Naive B cell (primary cell): ENCODE measurements at places on chromosomes 2 and 18. TPM values are rescaled to one million over a fixed set of nuclear protein-coding genes. Genes with fewer than 3 reads are reported as not detected.

ANKRD30B gene
- polyA plus RNA-seq = not detected

UGT1A8 gene
- polyA plus RNA-seq = not detected

ABHD1 gene
- polyA plus RNA-seq = not detected

ITGA4 gene
- 129 TPM for polyA plus RNA-seq

RETSAT gene
- polyA plus RNA-seq = 4.4 TPM

SIGLEC15 gene
- not detected for polyA plus RNA-seq

UGT1A5 gene
- not detected for polyA plus RNA-seq

BOK gene
- polyA plus RNA-seq = 0.09 TPM

SH3RF3 gene
- 0.76 TPM for polyA plus RNA-seq

ANAPC1 gene
- 26.7 TPM for polyA plus RNA-seq

NAT8 gene
- not detected for polyA plus RNA-seq

REG1B gene
- polyA plus RNA-seq = not detected

NETO1 gene
- 17.6 TPM for polyA plus RNA-seq

- no peaks in the 10 kb centered on the region for H3K27me3 ChIP-seq
- H3K36me3 ChIP-seq = peaks cover 4% of the 10 kb centered on the region
- DNase-seq = no peak
These were observed 26.5 kb downstream of the STEAP3 start for GRCh38 chr2:119249855-119250717.

GRCh38 chr18:362311-363290, 94.8 kb upstream of the THOC1 start:
- H3K4me1 ChIP-seq = peaks cover 17% of the 10 kb centered on the region
- no peaks in the 10 kb centered on the region for H3K36me3 ChIP-seq
- H3K4me3 ChIP-seq = no peak overlapping the region
- H3K27me3 ChIP-seq = peaks cover 5% of the 10 kb centered on the region
- H3K27ac ChIP-seq = peak overlapping the region; percentile 94

DNA sequence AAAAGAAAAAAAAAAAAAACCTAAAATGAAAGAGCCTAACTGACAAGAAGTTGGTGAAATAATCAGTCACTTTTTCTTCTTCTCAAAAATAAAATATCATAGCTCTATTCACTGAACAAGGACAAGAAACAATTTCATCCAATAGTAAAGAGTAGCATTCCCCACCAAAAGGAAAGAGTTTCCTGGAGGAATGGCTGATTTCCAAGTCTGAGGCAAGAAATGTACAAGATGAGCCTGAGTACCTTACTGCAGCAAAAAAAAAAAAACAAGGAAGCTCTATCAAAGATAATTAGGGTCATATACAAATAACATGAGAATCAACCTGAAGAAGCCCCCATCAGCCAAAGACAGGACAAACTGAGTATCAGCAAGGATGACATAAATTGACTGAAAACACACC, 11.5 kb downstream of the ROCK1 start:
- H3K27ac ChIP-seq = peak overlapping the region; percentile 71
- no peaks in the 10 kb centered on the region for H3K27me3 ChIP-seq
- peaks cover 86% of the 10 kb centered on the region for H3K4me1 ChIP-seq
- H3K36me3 ChIP-seq = no peaks in the 10 kb centered on the region
- DNase-seq = no peak

DNA sequence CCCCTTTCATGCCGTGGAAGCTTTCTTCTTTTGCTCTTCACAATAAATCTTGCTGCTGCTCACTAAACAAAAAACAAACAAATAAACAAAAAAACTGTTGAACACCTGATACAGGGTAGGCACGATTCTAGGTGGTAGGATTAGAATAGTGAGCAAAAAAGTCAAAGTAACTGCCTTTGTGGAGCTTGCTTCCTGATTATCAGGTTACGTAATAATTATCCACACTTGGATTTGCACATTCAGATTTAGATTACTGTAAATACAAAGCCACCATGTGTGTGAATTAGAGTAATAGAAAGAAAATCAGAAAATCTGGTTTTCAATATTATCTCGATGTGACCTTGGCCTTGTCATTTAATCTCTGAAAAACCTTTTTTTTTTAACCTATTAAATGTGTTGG, 307.1 kb downstream of the NRXN1 start:
- no peak overlapping the region for H3K27ac ChIP-seq
- H3K4me3 ChIP-seq = no peak overlapping the region
- no peaks in the 10 kb centered on the region for H3K36me3 ChIP-seq

DNA sequence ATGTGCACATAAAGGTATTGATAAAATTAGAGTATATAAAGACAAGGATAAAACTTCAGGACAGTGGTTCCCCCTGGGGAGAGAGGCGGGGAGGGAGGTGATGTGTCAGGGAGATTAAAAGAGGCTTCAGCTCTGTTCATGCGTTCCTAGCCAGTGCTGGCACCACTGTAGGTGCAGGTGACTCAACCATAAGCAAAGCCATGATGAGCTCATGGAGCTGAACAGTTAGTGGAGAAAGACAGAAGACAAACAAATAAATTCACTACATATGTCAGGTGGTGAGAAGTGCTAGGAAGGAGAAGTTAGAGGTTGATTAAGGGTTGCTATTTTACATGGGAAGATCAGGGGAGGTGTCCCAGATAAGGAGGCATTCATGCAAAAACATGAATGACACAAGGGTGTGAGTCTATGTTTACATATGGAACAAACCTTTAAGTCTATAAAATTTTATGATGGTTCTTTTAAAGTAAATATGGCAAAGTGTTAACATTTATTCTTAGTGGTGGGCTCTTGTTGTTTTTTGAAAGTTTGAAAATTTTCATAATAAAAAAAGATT, 136.0 kb downstream of the ANKRD44 start:
- H3K4me1 ChIP-seq = peaks cover 72% of the 10 kb centered on the region
- DNase-seq = no peak

DNA sequence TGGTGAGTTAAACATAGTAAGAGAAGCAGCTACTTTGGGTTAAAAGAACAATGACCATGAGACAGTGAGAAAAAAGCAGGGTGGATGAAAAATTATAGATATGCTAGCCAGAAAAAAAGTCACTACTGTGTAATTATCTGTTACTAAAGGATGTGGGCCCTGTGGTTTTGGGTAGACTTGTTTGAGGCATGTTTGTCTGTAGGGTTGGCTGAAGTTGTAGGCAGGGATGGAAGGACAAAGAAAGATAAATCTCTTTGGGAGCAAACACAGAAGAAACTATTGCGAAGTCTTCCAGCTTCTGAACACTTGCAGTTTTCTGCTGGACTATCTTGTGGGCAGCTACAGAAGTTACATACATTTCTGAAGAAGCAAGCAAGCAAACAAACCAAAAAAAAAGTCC, 28.2 kb downstream of the RND3 start:
- no peaks in the 10 kb centered on the region for H3K4me1 ChIP-seq
- no peak overlapping the region for H3K4me3 ChIP-seq
- no peak for DNase-seq
- H3K27ac ChIP-seq = no peak overlapping the region

DNA sequence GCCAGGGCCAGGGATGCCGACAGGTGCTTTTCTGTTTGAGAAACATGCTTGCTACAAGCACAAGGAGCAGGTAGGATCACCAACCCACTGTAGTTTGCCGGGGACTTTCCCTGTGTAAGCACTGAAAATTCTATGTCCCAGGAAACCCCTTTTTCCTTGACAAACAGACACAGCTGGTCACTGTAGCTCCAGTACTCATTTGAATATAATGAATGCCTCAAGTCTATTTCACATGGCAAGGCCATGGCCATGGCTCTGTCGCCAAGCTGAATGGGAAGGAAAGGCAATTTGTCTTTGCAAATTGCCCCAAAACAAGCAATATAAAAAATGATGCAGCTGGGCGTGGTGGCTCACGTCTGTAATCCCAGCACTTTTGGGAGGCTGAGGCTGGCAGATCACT, 49.6 kb upstream of the IGFBP2 start:
- no peak overlapping the region for H3K4me3 ChIP-seq
- H3K4me1 ChIP-seq = no peaks in the 10 kb centered on the region
- H3K27me3 ChIP-seq = peaks cover 53% of the 10 kb centered on the region
- no peak overlapping the region for H3K27ac ChIP-seq
- peaks cover 16% of the 10 kb centered on the region for H3K36me3 ChIP-seq
- DNase-seq = no peak

- no peak overlapping the region for H3K27ac ChIP-seq
- H3K4me3 ChIP-seq = no peak overlapping the region
- H3K36me3 ChIP-seq = peaks cover 6% of the 10 kb centered on the region
- no peaks in the 10 kb centered on the region for H3K4me1 ChIP-seq
- DNase-seq = no peak
These were observed 98.5 kb upstream of the ST8SIA3 start for GRCh38 chr18:57253903-57254302.

GRCh38 chr2:101230541-101231001, 22.1 kb upstream of the CNOT11 start:
- peaks cover 20% of the 10 kb centered on the region for H3K36me3 ChIP-seq
- H3K27me3 ChIP-seq = peaks cover 52% of the 10 kb centered on the region
- no peak overlapping the region for H3K27ac ChIP-seq
- peaks cover 8% of the 10 kb centered on the region for H3K4me1 ChIP-seq
- no peak for DNase-seq

GRCh38 chr2:16218625-16219024, 278.3 kb downstream of the MYCN start:
- no peaks in the 10 kb centered on the region for H3K27me3 ChIP-seq
- H3K4me1 ChIP-seq = no peaks in the 10 kb centered on the region
- H3K27ac ChIP-seq = no peak overlapping the region
- H3K4me3 ChIP-seq = no peak overlapping the region
- no peak for DNase-seq

GRCh38 chr18:35861367-35862118, 110.9 kb upstream of the RMP24 start:
- peaks cover 5% of the 10 kb centered on the region for H3K36me3 ChIP-seq

- H3K4me3 ChIP-seq = peak overlapping the region; percentile 99
- H3K27me3 ChIP-seq = no peaks in the 10 kb centered on the region
- peak; percentile 59 for DNase-seq
- H3K36me3 ChIP-seq = peaks cover 24% of the 10 kb centered on the region
- H3K4me1 ChIP-seq = peaks cover 71% of the 10 kb centered on the region
- peak overlapping the region; percentile 86 for H3K27ac ChIP-seq
These were observed 1.7 kb downstream of the NCK2 start for GRCh38 chr2:105746177-105747080.

- no peak overlapping the region for H3K27ac ChIP-seq
- no peaks in the 10 kb centered on the region for H3K27me3 ChIP-seq
- H3K4me3 ChIP-seq = no peak overlapping the region
- DNase-seq = no peak
- no peaks in the 10 kb centered on the region for H3K4me1 ChIP-seq
- no peaks in the 10 kb centered on the region for H3K36me3 ChIP-seq
These were observed 140.5 kb downstream of the PTH2R start for GRCh38 chr2:208546860-208547650.

DNA sequence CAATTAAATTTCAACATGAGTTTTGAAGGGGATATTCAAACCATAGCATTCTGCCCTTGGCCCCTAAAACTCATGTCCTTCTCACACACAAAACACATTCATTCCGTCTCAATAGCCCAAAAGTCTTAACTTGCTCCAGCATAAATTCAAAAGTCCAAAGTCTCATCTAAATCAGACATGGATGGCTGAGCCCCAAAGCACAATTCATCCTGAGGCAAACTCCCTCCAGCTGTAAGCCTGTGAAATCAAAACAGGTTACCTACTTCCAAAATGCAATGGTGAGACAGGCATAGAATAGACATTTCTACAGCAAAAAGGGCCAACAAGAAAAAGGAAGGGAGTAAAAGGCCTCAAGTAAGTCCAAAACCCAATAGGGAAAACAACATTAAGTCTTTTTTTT, 245.8 kb downstream of the TTC32 start:
- no peaks in the 10 kb centered on the region for H3K36me3 ChIP-seq
- H3K27ac ChIP-seq = no peak overlapping the region
- no peak for DNase-seq
- no peak overlapping the region for H3K4me3 ChIP-seq

DNA sequence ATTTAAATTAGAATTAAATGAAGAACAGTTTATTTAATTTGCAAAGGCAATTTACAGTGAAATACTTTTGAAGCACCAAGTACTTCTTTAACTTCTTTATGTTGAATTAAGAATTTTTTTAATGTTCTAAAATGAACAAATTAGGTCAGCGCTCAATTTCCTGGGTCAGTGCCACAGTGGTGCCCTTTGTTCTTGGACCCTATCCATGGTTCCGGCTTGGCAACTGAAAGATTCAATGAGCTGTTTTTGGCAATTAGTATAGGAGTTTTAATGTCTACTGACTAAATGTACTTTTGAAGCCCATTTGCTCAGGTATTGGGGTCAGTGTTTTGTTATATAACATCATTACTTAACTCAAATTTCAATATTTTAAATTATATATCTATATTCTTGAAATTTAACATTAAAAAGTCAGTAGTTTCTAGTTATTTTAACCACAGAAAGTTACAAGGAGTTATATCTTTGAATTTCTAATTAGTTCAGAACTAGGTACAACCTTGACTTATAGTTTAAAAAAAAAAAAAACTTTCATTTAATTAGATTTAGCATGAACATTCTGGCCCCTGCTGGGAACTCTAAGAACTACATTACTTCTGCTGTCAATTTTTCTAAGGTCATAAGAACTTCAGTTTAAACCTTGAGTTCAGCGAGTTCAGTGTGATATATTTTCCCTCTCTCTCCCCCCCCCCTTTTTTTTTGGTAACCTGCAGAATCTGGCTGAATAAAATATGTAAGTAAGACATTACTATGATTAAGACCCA, 7.6 kb upstream of the MSTN start:
- no peak overlapping the region for H3K4me3 ChIP-seq
- H3K27ac ChIP-seq = no peak overlapping the region
- no peaks in the 10 kb centered on the region for H3K27me3 ChIP-seq
- peaks cover 7% of the 10 kb centered on the region for H3K4me1 ChIP-seq
- DNase-seq = peak; percentile 54

DNA sequence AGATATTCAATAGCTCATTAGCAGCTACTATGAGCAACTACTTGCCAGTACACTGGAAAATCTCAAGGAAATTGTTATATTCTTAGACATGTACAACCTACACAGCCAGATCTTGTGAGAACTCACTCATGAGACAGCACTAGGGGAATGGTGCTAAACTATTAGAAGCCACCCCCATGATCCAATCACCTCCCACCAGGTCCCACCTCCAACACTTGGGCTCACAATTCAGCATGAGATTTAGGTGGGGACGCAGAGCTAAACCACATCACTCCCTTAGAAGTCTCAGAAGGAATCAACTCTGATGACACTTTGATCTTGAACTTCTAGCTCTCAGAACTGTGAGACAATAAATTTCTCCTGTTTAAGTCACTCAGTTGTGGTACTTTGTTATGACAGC, 418.3 kb upstream of the SPHKAP start:
- no peak overlapping the region for H3K4me3 ChIP-seq
- DNase-seq = no peak
- H3K4me1 ChIP-seq = no peaks in the 10 kb centered on the region
- no peaks in the 10 kb centered on the region for H3K36me3 ChIP-seq
- H3K27ac ChIP-seq = no peak overlapping the region

DNA sequence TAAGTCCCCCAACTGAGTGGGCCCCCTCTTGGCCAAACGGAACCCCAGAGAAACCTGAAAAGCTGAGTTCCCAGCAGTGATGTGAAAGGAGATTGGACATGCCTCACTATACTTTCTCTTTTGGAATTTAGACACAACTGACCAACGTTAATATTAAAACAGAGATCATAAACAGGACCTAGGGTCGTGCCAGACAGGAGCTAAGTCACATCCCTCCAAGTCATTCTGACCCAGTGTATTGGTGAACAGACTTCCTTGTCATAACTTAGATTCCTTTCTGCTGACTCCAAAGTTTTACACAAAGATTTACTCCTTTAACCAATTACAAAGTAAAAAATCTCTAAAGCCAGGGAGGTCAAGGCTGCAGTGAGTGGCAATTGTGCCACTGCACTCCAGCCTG, 46.9 kb downstream of the UXS1 start:
- H3K27ac ChIP-seq = peak overlapping the region; percentile 59
- H3K4me1 ChIP-seq = peaks cover 48% of the 10 kb centered on the region
- DNase-seq = no peak
